ENCODE measurements at places on chromosomes 7 and 10. TPM values are rescaled to one million over a fixed set of nuclear protein-coding genes. Genes with fewer than 3 reads are reported as not detected.

Gene ACTL6B
- total RNA-seq: not detected

Gene TMEM176A
- total RNA-seq: 8.8 TPM

Gene GRM3
- 0.20 TPM for total RNA-seq

Gene FAM180A
- total RNA-seq: 2.8 TPM

Gene STEAP4
- 10.1 TPM for total RNA-seq

Gene CRPPA
- 4.1 TPM for total RNA-seq

Gene SH3PXD2A
- total RNA-seq: 52.0 TPM

Gene OR2A1
- total RNA-seq: 0.20 TPM

Gene ZSCAN25
- 11.8 TPM for total RNA-seq

Gene GIMAP6
- 8.0 TPM for total RNA-seq

Gene HTR5A
- not detected for total RNA-seq
